Hepatic stellate cell (primary cell): ENCODE measurements at places on chromosomes 2 and 18.

DNA sequence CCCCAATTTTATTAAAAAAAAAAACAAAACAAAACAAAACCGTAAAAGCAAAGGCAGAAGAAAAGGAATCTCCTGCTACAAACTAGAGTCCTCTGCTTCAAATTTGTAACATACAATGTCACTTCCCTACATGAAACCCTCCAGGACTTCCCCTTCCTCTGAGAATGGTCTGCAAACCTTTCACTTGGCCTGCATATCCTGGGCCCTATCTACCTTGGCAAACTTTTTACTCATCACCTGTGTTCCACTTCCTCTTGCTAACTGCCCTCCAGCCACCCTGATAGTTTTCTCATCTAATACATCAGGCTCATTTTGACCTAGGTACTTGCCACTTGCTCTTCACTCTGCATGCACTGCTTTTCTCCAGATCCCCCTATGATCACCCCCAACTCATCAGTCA is 255.5 kb downstream of the ETAA1 start:
- no peak for DNase-seq

- DNase-seq: no peak
Measured at GRCh38 chr2:535222-535621, 142.0 kb downstream of the TMEM18 start.

DNA sequence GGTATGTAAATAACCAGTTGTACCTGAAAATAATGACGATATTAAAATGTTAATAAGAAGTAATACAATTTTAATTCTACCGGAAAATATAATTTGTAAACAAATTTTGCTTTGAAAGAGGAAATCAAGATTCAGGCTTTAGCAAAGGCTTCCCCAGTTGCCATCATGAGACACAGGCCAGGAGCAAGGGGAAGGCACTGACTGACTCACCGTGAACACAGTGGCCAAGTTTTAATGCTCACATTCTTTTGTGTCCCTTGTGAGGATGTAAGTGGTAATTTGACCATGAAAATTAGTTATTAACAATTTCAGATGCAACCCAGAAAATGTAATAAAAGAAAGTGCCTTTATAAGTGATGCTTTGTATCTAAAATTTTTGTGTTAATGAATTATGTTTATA is 164.1 kb downstream of the GREB1L start:
- DNase-seq: no peak

- DNase-seq: no peak
Measured at GRCh38 chr18:11259469-11260150, 110.2 kb upstream of the PIEZO2 start.

- DNase-seq: peak; percentile 74
Measured at GRCh38 chr2:156333951-156334495, 1.5 kb upstream of the NR4A2 start.

DNA sequence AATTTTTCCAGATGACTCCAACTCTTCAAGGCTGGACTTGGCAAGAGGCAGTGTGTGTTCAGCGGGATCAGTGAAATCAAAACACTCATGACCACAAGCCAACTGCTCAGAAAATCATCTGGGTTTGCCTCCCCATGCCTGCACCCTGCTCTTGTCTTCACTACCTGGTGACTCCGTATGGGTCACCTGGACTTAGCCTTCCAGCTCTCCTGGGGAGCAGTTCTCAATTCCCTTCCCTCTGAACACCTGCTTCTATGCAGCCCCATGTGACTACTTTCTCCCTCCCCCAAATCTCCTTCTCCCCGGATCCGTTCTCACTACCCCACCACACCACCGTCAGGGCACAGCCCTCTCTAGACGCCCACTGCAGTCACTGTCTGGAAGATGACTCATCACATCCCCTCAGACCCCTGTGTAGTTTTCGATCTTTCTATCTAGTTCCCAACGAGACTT is 130.2 kb upstream of the ID2 start:
- no peak for DNase-seq

DNA sequence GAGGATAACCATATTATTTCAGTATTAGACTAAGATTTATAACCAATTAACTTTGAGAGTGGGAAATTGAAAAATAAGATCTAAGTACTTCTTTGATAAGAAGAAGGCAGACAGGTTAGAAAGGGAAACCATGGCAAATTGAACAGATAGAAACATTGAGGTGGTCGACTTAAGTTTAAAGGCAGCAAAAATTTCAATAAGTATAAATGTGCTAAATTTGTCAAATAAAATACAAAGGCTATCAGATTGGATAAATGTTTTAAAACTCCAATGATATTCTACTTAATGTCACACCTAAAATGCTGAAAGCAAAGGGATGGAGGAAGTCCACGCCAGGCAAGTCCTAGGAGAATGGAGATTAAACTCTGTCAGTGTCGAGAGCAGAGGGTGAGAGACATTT is 59.2 kb downstream of the TMEM18 start:
- no peak for DNase-seq

GRCh38 chr2:159035790-159036411 is 67.5 kb downstream of the TANC1 start:
- no peak for DNase-seq

GRCh38 chr2:28659127-28659526 is 92.5 kb upstream of the PPP1CB start:
- DNase-seq: no peak

- DNase-seq: peak; percentile 55
Measured at GRCh38 chr2:113219889-113220641, 46.3 kb downstream of the PSD4 start.

- no peak for DNase-seq
Measured at GRCh38 chr18:51622702-51623101, 425.2 kb upstream of the MEX3C start.

- no peak for DNase-seq
Measured at GRCh38 chr2:76251342-76251741, 540.6 kb upstream of the GCFC2 start.

GRCh38 chr2:26173776-26174482 is 1.0 kb downstream of the GAREM2 start:
- no peak for DNase-seq

GRCh38 chr2:156064540-156064939 is 268.0 kb downstream of the NR4A2 start:
- no peak for DNase-seq

GRCh38 chr2:239318790-239319661 is 81.8 kb downstream of the HDAC4 start:
- DNase-seq: peak; percentile 44

DNA sequence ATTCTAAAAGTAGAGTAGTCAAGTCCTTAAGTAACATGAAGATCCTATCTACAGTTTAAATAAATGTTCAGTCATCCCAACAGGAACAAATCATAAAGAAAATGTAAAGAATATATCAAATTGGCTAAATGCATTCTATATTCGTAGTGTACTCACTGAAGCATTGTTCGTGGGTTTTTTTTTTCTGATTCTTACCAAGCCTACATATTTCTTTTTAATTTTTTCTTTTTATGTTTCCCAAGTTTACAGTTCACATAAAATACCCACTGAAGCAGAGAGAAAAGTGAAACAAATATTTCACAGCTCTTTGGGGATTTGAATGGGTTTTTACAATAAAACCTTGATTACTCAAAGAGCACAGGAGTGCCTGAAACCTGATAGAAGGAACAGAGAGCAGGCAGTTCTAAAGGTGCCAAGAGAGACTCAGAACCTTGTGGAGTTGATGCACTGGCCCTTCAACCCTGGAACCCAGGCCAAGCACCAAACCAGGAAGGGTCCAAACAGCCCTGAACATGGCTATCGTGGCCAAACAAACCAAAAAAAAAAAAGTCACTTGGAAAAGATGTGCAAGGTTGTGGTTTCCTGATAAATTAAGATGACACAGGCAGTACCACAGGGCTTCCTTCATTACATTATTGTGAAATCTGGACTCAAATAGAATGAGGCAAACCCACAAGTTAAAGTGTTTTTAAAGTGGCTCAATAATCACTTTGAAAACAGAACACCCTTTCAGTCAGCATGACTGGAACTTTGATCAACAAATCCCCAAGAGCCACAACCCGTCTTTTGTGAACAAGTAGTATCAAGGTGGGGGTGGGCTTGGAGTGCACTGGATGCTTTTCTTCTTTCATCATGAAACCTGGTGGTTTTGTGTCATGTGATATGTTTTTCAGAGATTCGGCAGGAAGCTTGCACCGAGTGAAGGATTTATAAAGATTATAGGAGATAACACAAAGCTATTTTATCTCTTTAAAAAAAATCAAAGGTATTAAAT is 245.0 kb upstream of the FN1 start:
- no peak for DNase-seq

GRCh38 chr2:26144031-26144430 is 28.9 kb upstream of the GAREM2 start:
- no peak for DNase-seq

GRCh38 chr2:159989249-159989648 is 73.2 kb downstream of the PLA2R1 start:
- DNase-seq: no peak

- DNase-seq: peak; percentile 74
Measured at GRCh38 chr2:36889795-36890194, 76.5 kb downstream of the STRN start.

DNA sequence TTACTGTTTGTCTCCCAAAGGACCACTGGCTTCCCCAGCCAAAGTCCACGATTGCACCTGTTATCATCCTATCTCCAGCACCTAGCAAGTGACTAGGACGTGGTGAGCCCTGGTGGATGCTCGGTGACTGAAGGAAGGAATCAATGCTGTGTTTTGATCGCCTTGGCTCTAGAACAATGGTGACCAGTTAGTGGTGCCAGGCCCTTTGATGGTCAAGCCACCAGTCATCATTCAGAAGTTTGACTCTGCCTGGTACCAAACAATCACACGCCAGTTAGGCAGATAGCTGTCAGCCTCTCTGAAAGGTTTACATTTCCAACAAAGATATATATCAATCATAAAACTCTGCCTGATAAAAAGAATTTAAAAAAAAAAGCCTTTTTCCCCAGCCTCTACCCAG is 244.1 kb downstream of the SH3BP4 start:
- DNase-seq: no peak

DNA sequence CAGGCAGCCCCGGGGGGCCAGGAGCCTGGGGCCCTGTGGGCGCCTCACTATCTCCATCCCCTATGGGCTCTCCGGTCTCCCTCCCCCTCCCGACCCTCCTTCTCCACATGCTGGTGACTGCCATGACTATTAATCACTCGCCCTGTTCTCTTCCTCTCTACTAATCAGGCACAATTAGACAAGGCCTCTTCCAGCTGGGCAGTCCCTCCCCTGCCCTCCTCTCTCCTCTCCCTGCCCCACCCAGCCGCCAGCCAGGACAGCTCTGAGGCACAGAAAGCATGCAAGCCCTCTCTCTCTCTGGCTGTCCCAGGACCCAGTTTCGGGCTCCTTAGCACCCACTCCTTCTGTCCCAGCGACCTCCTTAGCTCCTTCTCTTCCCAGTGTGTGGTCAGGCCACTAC is 5.8 kb downstream of the ASIC4 start:
- DNase-seq: no peak

DNA sequence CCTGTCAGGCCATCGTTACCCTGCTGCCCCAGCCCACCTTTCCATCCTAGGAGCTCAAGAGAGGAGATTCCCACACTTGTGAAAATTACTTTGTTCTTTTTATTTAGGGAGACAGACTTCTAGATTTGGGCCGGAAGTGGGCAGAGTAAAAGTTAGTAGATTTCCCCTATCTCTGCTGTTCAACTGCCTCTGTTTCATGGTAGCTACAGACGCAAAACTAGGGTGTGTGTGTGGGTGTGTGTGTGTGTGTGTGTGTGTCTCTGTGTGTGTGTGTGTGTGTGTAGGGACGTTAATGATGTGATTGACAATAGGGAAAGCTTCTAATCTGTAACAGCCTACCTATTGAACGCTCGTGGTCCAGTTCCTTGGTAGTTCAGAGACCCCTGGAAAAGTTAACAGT is 438 bp downstream of the PSMA8 start:
- no peak for DNase-seq

DNA sequence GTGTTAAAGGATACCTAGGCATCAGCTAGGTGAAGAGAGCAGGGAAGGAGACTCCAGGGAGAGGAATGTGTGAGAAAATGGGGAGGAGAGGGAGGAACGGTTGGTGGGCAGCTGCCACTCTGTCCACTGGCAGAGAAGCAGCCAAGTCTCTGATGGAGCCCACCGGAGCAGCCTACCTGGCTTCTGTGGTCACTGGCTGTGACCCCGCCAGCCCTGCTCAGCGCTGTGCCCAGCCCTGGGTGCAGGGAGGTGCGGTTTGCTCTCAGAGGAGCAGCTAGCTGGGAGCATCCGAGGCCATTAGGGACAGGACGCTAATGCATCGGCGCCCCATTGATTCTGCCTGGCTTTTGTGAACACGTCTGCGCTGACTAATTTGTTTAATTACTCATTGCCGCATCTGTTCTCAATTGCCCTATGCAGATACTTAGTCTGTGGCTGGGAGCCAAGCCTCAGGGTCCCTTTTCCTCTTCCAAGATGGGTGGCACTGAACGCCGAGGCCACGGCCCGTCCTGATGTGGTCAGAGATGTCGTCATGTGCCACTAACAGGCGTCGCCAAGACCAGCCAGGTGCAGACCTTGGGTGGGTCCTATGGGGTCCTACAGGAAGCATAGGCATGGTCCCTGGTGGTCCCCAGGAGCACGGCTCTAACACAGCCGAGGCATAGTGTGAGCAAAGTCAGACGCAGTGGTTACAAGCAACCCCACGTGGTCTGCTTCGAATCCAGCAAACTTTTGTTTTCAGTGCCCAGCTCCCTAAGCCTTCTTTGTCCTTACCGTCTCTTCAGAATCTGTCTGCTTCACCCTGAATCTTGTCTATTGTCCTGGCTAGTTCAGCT is 82.0 kb downstream of the RRM2 start:
- no peak for DNase-seq

- DNase-seq: no peak
Measured at GRCh38 chr2:198135481-198135934, 331.1 kb downstream of the PLCL1 start.

GRCh38 chr2:207238831-207239701 is 73.3 kb upstream of the KLF7 start:
- peak; percentile 80 for DNase-seq

DNA sequence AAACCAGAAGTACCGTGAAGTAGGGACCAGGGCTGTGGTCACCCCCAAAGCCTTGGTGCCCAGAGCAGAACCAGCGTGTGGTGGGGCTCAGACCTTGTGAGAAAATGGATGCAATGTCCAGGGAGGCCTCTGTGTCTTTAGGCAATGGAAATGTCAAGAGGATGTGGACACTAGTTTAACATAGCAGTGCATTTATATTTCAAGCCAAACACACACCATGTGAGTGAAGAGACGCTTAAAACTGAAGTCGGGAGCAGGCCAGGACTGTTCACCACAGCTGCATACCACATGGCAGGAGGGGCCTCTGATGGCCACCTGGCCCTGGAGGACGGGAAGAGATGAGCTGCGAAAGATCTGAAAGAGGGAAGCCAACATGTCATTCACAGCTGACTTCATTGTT is 87.3 kb upstream of the LDLRAD4 start:
- no peak for DNase-seq

GRCh38 chr2:96205888-96206287 is 2.7 kb downstream of the STARD7 start:
- peak; percentile 51 for DNase-seq

GRCh38 chr18:23908827-23909226 is 105.7 kb upstream of the TTC39C start:
- DNase-seq: no peak

- no peak for DNase-seq
Measured at GRCh38 chr18:79952996-79953559, 1.6 kb upstream of the SLC66A2 start.
